ENCODE measurements at places on chromosomes 3 and 15.

- DNase-seq: no peak
Measured at GRCh38 chr3:186965141-186965879, 35.0 kb downstream of the ST6GAL1 start.

DNA sequence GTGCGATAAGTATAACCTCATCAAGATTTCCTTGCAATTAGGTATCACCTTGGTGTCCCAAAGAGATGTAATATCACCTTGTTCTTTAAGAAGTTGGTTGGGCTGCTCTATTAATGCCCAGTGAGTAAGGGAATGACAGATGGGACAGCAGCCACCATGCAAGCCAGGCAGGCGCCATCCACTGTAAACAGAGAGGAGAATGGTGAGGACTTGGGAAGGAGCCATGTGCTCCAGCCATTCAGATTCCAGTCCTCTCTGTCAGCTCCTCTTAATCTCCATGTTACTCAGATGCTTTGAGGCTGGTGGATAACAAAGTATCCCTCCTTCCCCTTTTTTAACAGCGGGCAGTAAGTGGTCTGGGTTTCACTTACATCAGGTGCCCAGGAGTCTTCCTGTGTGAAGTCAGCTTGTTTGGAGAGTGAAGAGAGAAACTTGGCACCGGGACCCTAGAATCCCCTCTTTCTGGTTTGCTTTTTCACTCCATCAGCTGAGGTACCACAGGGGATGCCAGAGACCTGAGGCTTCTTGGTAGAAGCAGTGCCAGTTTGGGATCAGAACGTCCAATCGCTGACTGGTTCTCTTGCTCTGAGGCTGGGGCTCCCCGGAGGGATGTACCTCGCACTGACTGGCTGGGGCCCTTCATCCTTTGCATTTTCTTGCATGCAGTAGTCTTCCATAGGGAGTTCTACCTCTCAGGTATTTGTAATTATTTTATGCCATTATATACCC, 29.5 kb downstream of the SLCO3A1 start:
- DNase-seq: peak; percentile 26

DNA sequence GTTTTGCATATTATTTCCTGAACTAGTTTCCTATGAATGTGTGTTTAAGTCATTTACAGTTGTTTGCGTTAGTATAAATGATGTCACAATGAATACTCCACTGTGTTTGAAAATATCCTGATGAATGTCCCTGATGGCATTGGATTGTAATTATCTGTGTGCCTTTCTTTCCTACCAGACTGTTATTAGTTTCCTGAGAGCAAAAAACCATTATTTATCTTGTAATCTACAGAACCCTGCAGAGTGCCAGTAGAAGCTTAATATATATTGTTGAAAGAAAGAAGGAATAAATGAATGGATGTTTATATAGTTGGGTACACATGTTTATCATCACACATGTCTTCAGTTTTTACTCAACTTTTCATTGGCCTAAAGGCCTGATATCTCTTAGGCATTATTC, 312.6 kb downstream of the AGBL1 start:
- no peak for DNase-seq

- no peak for DNase-seq
Measured at GRCh38 chr3:187610981-187611511, 59.1 kb downstream of the SST start.

GRCh38 chr3:192914848-192915247, 2.8 kb downstream of the MB21D2 start:
- DNase-seq: no peak

GRCh38 chr3:125280668-125281361, 68.3 kb upstream of the SLC12A8 start:
- peak; percentile 45 for DNase-seq

GRCh38 chr3:29245441-29245840, 35.4 kb upstream of the RBMS3 start:
- DNase-seq: no peak

GRCh38 chr3:98897701-98898100, 3.8 kb downstream of the DCBLD2 start:
- DNase-seq: no peak

- DNase-seq: no peak
Measured at GRCh38 chr3:58540176-58540858, 3.3 kb upstream of the ACOX2 start.

DNA sequence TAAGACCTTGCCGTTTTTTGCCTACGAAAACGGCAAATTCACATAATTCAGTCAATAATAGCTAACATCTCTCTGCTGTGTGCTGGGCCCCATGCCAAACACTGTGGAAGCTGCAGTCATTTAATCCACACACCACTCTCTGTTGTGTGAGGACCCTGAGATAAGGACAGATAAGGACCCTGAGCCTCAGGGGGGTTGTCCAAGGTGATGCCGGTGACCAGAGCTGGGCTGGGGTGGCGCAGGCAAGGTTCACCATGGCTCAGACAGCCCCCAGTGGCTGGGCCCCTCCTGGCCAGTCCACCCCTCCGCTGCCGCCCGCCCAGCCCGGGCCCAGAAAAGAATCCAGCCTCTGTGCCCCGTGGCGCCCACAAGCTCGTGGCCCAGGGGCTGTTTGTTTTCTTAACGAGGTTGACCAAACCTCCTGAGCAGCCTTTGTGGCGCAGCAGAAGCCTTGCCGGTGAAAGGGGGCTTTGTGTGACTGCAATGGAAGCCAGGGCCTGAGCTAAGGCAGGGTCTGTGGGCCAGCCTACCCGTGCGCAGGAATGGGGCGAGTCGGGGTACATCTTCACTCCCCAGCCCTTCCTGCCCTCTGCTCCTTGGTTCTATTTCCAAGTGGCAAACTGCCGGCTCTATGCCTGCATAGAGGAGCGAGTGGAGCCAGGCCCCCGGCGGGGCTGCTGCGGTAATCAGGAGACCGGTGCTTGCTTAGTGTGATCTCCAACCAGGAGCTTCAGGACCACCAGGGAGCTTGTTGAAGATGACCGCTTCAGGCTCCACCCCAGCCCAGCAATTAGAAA, 4.4 kb upstream of the SNX22 start:
- no peak for DNase-seq

DNA sequence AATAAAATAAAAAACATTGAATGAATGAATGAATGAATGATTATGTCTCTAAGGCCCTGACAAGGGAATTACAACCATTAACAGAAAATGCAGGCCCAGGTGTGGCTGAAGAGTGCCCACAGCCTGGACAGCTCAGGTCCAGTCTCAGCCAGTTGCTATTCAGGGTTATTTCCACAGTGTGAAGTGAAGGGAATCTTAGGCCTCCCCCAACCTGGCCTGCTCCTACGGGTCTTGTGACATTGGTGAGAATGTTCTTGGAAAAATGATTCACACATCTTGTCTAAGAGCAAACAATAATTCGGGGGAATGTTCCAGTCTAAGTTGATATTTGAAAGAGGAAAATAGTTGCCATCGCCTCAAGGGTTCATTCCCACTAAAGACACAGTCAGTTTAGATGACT, 37.0 kb downstream of the MINDY4B start:
- no peak for DNase-seq

GRCh38 chr15:83980637-83981036, 254.9 kb upstream of the GOLGA6L4 start:
- DNase-seq: no peak

- no peak for DNase-seq
Measured at GRCh38 chr3:69542089-69542804, 156.4 kb upstream of the FRMD4B start.

DNA sequence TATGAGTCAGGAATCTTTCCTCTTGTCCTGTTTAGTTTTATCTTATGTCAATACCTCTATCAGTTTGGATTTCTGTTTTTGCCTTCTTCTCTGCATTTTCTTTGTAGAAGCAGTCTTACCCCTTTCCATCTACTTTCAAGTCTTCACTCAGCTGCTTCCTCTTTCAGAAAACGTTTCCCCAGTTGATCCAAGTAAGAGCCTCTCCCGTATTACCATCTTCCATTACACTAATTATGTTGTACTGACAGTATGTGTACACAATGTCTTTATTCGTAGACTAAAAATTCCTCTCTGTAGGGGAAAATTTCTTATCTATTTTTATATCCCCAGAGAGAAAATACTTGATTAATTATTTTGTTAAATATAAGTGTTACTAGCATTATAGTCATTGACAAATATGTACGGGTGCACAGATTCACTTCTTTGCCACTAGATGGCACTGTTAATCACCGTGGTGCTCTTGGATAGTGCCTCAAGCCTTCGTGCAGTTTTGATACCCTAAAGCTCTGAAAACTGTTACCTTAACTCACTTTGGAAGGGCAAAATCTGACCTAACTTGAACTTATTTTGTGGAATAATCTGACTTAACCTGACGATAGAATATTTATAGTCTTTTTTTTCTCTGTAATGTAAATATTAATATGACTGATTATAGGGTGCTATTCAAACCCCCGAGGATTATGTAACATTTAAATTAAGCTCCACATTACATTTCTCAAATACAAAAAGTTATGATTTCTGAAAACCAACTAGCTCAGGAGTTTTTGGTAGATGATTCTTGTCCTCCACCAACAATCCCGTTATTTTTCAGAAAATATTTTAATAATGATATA, 74.2 kb upstream of the POU1F1 start:
- peak; percentile 50 for DNase-seq

DNA sequence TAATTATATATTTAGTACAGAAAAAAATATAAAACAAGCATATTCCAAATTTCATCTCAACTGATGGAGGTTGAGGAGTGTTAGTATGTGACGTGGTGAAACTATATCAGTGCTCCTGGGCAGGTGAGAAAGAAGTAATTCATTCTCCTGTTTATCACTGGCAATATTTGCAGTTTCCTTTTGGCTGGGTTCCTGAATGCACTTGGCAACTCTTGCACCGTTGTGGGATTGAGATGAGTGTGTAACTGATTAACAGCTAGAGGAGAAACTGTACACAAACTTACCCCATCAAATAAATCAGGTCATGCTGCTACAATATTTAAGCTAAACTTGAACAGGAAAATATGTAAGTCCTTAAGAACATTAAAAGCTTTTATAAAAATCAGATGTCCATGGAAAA, 2.1 kb upstream of the ATP13A4 start:
- no peak for DNase-seq

DNA sequence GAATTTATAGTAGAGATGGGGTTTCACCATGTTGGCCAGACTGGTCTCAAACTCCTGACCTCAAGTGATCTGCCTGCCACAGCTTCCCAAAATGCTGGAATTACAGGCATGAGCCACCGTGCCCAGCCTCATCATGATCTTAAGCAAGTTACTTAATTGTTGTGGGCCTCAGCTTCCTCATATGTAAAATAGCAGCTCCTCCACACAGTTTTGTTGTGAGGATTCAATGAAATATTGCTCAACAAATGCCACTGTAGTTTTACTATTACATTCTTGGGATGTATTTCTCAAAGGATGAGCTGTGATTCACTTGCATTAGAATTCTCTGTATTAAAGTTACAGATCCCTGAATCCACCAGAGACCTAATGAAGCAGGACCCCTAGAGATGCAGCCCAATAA, 168.8 kb downstream of the ADAMTS9 start:
- no peak for DNase-seq

- DNase-seq: no peak
Measured at GRCh38 chr3:65080432-65080831, 392.6 kb upstream of the ADAMTS9 start.

GRCh38 chr15:80404057-80404760, at the start of gene ARNT2:
Gene ARNT2, plus strand, starts transcription at chr15:80404382. Its CDS starts 134 bp downstream, at chr15:80404516.
- no peak for DNase-seq

- no peak for DNase-seq
Measured at GRCh38 chr15:38351466-38351865, 98.8 kb downstream of the SPRED1 start.

DNA sequence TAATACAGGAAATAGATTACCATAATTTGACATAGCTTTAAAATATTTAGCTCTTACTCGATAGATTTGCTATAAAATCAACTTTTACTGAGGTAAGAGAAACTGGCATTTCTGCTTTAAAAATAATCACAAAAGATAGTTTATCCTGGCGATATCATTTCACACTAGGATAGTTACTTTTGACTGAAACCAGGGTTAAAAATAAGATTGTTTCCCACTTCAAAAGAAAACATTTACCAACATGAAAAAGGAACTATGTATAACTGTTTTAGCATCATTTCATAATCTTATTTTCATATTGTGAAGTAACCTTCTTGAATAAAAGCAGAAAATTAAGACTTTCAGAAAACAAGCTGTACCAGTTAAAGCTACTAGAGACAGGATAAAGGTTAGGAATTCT, 15.3 kb downstream of the PSMD6 start:
- no peak for DNase-seq

- no peak for DNase-seq
Measured at GRCh38 chr3:62361261-62361660, 12.1 kb downstream of the FEZF2 start.

GRCh38 chr3:28840976-28841376, 439.9 kb upstream of the RBMS3 start:
- DNase-seq: no peak

DNA sequence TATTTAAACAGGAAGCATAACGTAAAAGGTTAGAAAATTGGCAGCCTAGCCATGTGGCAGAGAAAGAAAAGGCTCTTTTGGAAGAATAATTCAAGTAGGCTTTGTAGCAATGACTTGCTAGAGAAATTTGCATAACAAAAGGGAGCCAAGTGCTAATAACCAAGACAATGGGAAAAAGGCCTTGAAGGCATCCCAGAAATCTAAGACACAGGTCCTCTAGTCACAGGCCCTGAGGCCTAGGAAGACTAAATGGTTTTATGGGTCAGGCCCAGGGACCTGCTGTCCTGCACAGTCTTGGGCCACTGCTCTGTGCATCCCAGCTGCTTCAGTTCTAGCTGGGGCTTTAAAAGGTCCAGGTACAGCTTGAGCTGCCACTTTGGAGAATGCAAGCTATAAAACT, 78.5 kb downstream of the FGF7 start:
- DNase-seq: no peak

DNA sequence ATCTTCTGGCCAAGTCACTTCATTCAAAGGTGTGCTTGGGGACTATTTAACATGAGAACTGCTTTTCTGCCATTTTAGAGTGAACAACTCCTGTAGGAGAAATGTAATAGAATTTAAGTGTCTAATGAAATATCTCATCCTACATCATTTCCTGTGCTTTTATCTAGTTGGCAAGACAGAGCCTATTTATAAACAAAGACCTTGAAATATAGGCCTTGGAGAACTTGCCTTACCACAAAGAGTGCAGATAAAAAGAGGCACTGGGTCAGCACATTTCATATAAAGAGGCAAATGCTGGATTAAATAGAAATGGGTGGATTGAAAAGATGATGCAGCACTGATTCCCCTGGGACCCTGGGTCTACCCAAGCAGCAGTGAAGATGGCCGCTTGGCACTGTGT, 278.0 kb downstream of the SUCLG2 start:
- DNase-seq: no peak

- DNase-seq: no peak
Measured at GRCh38 chr15:99635145-99635544, 69.4 kb downstream of the MEF2A start.

GRCh38 chr15:96553006-96553405, 222.5 kb downstream of the NR2F2 start:
- no peak for DNase-seq

GRCh38 chr3:161576714-161577510, 80.3 kb downstream of the OTOL1 start:
- no peak for DNase-seq

- DNase-seq: no peak
Measured at GRCh38 chr3:70882104-70882503, 569.7 kb upstream of the MDFIC2 start.

GRCh38 chr3:20861454-20861853, 675.4 kb upstream of the SGO1 start:
- DNase-seq: no peak

- DNase-seq: no peak
Measured at GRCh38 chr15:55267401-55268175, 22.0 kb downstream of the RAB27A start.
